ENCODE measurements at places on chromosomes 5 and 9.

DNA sequence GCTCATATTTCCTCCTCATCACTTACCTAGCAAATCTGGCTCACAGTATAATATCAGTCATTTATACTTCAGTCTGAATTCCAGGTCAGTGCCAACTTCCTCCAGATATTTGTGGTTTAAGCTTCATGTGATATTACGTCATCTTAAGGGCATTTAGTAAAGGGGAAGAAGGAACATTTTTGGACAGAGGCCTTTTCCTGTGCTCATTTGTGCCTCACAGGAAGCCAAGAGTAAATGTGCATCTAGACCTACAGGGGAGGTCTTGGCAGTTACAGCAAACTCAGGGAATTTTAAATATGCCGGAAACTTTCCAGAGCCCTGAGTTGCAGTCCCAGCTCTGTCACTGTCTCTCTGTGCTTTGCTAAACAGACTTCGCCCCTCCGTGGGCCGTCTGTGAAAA lies 12.3 kb upstream of the KCNIP1 start:
- DNase-seq: peak; percentile 97

- peak; percentile 94 for DNase-seq
Observed at GRCh38 chr9:98375138-98375726, 119.8 kb upstream of the TBC1D2 start.

GRCh38 chr9:14403081-14403480 lies 89.1 kb upstream of the NFIB start:
- no peak for DNase-seq

DNA sequence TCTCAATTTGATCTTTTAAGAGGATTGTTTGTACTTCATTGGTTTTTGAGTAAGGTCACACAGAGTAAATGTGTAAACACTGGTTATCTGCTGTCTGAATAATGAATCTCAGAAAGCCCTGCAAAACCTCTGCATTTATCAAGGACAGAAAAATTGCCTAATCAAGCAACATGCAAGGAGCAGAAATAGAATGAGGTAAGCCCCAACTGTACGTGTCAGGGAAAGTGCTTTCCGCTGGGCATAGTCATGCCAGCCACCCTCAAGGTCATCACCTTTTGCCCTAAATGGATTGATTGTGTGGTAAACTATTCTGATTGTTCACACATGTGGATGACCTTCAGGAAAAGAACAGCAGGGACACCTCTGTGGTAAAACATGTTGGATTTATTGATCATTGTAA lies 376.9 kb upstream of the KCNN2 start:
- no peak for DNase-seq

DNA sequence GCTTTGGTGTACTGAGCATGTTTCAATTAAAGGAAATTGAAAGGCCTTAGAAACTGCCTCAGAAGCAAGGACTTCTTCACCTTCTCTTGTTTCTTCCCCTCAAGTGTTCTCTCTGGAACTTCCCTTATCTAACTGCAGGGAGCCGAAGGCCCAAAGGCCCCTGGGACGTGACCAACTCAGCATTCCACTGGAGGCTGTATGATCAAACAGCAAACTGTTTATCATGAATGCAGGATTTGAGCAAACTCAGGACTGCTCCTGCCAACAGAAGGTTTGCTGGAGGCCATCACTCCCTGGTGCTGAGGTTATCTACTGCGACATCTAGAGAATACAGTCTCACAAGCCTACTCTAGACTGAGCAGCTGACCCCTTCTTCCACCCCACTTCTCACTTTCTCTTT lies 4.8 kb upstream of the CDH10 start:
- no peak for DNase-seq

GRCh38 chr5:95530416-95530815 lies 24.4 kb downstream of the SKIC3 start:
- peak; percentile 80 for DNase-seq

GRCh38 chr5:50749873-50750272 lies 83.4 kb downstream of the PARP8 start:
- DNase-seq: no peak

DNA sequence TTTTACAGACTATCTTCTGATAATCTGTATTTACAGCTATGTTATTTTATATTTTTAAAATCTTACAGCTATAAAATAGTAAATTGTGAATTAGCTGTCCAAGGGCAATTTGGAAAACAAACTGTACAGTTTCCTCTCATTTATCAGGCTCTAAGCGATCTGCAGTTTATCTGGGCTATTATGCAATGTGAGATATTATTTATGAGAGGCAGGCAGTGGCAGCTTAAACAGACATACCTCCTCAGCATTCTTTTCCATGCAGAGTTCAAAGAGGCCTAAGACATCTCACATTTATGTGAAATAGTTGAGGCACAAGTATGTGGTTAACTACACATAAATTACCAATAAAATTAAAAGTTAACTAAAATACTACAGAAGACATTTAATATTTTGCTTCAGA lies 10.2 kb downstream of the NIPSNAP3B start:
- no peak for DNase-seq

GRCh38 chr9:132099741-132100407 lies 20.2 kb upstream of the MED27 start:
- peak; percentile 56 for DNase-seq

DNA sequence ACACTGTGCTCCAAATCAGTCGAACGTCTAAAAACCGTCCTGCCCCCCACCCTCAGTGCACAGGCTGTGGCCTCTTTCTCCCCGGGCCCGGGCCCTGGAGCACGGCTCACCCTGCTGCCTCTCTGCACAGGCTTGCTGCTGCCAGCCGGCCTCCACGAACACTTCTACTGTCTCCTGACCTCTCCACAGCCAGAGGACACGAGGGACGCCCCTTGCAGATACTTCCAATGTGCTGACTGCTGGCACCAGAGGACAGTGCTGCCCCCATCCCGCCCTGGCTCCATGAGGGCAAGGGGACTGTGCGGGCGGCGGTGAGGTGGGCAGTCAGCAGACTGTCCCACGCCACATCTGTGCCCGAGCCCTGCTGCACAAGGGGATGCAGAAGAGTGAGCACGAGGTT lies 174.8 kb downstream of the COL23A1 start:
- DNase-seq: no peak

- DNase-seq: no peak
Observed at GRCh38 chr9:125904155-125904851, 157.1 kb downstream of the PBX3 start.

DNA sequence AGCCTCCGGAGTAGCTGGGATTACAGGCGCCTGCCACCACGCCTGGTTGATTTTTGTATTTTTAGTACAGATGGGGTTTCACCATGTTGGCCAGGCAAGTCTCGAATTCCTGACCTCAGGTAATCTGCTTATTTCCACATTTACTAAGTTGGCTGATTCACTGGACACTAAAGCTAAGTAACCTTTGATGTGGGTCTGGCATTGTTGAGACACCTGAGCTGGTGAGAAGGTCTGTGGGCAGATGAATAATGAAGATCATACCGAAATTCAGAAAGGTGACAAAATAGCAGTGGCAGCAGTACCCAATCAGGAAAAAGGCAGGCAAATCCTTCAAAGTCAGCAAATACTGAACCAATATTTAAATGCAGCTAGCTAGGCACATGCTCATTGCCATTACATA lies 210.6 kb upstream of the ZNF608 start:
- no peak for DNase-seq

GRCh38 chr5:147882586-147883313 lies 4.2 kb downstream of the SCGB3A2 start:
- no peak for DNase-seq

DNA sequence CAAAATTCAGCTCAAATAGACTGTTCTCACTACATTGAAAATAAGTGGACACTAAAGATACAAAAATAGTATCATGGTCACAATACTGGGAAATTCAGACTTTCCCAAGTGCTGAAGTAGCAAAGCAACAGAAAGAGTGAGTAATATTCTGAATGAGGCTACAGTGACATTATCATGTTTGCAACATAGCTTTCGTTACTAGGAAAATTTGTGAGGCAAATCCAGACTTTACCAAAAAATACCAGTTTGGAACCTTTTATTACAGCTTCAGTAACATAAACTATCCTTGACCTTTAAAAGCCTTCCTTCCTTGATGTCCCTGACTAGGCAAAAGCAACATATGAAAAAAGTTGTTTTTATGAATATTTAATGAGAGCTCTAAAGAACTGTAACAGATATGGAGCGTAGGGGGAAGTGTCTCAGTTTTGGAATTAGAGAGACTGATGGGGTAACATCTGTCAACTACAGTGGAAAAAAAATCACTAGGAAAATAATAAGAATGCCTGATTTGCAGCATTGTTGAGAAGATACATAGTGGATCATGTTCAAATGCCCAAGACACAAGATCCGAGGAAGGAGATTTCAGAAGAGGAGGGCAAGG lies 312.9 kb downstream of the ADGRV1 start:
- no peak for DNase-seq

GRCh38 chr9:7104625-7105024 lies 346.9 kb downstream of the KDM4C start:
- no peak for DNase-seq

- peak; percentile 61 for DNase-seq
Observed at GRCh38 chr5:33601881-33602280, 161.1 kb downstream of the TARS1 start.

- DNase-seq: peak; percentile 10
Observed at GRCh38 chr5:21195145-21195544, 1207.1 kb upstream of the CDH18 start.

DNA sequence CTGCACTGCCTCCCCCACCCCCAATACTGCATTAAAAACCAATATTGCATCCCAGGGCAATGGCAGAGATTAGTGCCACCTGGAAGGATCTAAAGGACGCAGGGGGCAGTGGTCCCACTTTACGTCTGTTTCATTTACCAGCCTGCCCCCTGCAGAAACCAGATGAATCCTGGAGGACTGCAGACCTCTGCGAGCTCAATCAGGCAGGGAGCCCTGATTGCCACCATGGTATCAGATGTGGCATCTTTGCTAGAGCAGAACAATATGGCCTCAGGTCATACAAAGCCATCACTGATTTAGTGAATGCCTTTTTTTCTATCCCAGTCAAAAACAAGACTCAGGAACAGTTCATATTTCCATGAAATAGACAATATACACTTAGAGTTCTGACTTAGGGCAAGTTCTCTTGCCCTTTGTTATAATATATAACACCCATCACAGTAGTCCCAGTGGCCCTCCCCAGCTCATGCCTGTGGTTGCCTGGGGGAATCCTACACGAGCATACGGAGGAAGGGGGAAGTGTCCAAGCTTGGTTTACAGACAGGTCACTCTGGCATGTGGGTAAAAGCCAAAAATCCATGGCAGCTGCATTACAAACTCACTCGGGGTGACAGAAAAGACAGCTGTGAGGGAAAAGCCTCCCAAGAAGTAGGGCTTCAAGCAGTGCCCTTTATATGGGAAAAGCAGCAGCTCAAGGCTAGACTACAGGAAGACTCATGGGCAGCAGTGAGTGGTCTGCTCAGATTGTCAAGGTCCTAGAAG lies 85.1 kb downstream of the MED27 start:
- DNase-seq: no peak

GRCh38 chr5:68544648-68545552 lies 329.3 kb downstream of the PIK3R1 start:
- DNase-seq: peak; percentile 86

- peak; percentile 56 for DNase-seq
Observed at GRCh38 chr9:133994353-133995011, 2.4 kb upstream of the VAV2 start.

- no peak for DNase-seq
Observed at GRCh38 chr5:133284306-133284705, 232.5 kb downstream of the HSPA4 start.

DNA sequence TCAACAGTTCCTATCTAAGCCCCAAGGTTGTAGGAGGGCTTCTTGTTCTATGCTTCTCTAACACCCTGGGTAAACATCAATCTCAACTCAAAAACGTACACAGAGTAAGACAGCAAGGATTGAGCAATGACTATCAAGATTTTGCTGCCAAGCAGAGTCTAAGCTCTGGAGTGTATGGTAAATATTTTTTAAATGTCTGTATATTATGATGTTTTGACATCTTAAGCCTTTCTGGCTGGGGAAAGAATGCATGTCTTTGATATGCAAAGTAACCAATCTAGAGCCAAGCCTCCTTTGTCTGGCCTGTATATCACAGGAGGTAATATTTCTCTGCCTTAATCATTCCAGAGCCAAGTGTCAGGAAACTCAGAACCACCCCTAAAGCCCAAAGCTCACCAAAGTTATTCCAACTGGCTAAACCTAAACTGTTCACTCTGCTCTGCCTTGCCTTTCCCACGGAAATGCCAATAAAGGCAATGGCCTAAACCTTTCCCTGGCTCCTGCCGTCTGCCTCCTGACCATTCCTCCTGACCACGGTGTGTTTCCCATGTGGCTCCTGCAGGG lies 45.2 kb downstream of the YIPF5 start:
- DNase-seq: peak; percentile 67

DNA sequence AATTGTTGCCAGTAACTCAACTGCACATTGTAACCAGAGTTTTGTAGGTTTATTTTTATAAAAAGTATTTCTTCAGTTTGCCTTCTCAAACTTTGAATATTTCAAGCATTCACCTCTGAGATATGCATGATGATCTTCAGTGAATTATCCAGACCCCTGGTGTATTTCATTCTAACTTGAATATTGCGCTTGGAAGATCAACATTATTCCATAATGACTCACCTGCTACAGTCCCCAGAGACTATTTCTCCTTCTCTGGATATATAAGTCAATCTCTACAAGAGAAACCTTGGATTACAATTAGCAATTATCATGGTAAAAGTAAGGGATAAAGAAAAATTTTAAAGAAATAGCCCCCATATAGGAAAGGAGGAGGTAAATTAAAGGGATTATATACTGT lies 1041.0 kb downstream of the TLE1 start:
- peak; percentile 90 for DNase-seq

GRCh38 chr5:134570886-134571285 lies 45.4 kb downstream of the JADE2 start:
- DNase-seq: no peak

- no peak for DNase-seq
Observed at GRCh38 chr5:22835686-22836085, 17.5 kb downstream of the CDH12 start.

GRCh38 chr9:72213906-72214305 lies 64.7 kb downstream of the GDA start:
- DNase-seq: no peak

DNA sequence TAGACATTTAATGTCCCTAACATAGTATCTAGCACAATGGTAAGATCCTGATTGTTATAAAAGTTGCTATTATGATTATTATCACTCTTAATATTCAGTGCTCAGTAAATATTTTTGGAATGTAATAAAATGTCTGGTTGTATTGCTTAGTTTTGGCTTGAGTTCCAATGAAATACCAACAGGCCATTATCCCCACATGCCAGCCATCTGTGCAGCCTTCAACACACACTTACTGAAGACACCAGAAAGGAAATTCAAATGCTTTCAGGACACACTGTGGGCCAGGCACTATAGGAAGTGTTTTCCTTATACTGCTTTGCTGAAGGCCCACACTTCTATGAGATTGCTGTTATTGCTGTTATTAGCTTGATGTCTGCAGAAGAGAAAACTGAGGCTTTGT lies 157.5 kb downstream of the TRIM32 start:
- DNase-seq: no peak

DNA sequence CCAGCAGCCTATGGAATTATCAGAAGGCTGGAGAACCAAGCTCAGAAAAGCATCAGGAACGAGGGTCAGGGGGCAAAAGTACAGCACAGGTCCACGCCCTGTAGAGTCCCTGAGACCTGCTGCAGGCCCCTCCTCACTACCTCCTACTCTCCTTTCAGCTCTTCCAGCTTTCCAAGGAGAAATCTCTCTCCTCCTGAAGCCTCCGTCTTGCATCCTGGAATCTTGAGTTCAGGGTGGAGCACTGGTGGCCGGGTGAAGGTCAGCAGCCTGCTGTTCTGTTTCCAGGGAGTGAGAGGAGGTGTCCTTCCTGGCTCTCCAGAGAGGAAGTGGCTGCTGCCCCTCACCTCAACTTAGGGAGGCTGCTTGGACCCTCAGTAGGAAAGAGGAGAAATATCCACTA lies 342.3 kb downstream of the ZSWIM6 start:
- DNase-seq: no peak

Measured in fibroblast of skin of right biceps (primary cell).